ENCODE measurements at places on chromosomes 5 and 9.
A peak's percentile ranks its signal among the peaks of the same experiment; 100 is the strongest.

DNA sequence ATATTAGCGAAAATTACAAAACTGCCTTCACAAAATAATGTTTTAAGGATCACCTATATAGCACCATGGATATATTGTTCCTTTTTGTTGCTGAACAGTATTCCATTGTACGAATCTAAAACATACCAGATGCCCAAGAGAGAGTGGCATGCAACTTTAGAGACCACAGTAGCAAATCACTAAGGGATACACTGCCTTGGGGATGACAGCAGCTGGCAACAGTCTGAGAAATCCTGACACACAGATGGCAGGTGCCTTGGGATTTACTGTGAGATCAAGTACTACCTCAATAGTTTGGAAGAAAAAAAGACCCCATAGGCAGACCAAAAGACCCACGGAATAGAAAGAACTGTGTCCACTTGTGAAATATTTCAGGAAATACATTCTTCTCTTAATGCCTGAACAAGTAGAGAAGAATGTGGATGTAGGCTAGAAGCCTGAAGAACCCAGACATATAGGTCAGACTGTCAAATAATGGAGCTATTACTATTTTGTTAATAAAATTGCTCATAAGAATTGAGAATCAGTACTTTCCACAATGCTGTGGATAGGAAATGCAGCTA lies 53.4 kb downstream of the PLPP1 start:
- no peak for DNase-seq

DNA sequence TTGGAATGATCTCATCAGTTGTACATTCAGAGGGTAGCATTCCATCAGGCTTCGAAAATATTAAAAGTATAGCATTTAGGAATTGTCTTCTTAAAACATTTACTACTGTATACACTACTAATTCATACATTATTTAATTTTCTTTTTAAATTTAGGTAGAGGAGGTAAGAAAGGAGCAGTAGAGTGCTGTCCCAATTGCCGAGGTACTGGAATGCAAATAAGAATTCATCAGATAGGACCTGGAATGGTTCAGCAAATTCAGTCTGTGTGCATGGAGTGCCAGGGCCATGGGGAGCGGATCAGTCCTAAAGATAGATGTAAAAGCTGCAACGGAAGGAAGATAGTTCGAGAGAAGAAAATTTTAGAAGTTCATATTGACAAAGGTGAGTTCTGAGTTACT lies 5.2 kb downstream of the DNAJA1 start:
- DNase-seq, result no peak

DNA sequence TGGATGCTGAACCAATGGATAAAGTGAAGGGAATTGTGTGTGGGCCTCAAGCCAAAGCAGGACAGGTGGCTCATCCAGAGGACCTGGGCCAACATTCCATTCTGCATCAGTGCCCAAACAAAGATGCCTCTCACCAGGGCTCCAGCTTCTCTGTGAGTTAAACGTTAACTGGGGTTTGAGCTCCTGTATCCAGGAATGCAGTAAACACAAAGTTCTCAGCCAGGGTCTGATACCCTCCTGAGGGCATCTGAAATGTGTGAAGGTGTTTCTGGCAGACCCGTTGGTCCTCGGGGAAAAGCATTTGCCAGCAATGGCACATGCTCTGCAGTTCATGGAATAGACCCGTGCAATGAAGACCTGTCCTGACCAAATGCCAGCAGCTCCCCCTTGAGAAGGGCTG lies 33.9 kb upstream of the AOPEP start:
- no peak for DNase-seq

DNA sequence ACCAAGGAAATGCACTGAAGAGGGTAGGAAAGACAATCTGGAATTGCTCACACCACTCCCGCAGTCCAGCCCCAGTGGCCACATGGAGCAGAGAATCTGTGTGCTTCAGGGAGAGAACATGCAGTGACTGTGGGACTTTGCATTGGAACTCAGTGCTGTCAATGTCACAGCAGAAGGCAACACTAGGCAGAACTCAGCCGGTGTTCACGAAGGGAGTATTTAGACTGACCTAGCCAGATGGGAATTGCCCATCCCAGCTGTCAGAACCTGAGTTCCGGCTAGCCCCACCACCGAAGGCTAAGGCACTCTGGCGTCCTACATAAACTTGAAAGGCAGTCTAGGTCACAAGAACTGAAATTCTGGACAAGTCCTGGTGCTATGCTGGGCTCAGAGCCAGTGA lies 139.0 kb downstream of the AGTPBP1 start:
- DNase-seq, result no peak

- DNase-seq, result no peak
These were observed 159.6 kb upstream of the SLC12A2 start for GRCh38 chr5:127923804-127924570.

DNA sequence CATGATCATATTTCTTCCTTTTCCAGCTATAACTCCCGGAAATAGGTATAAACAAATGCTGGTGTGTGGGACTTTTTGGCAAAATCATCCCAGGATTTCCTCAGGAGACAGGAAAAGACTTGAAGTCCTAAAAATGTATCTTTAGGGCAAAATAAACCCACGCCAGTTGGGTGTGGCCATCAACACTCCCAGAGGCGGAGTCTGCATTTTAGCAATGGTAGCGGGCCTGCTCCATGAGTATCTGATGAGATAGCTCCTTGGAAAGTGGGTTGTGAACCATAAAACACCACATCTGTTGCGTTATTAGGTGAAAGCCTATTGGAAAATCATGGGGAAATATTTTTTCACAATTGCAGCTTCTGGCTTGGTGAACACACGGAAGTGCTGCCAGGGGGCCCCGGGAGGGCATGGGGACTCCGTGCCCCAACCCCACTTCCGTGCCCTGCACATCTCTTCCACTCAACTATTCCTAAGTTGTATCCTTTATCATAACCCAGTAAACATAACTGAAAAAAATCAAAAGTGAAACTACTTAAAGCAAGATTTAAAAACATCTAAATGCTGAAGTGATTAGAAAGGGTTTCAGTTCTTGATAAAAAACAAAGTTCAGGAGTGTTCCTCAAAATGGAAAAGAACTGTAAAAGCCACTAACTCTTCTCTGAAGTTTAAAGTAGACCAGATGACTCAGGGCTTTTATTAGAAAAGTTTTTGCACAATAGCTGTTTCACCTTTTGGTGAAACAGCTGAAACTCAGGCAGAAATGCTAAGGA lies 111.2 kb downstream of the LRRC70 start:
- DNase-seq, result no peak

DNA sequence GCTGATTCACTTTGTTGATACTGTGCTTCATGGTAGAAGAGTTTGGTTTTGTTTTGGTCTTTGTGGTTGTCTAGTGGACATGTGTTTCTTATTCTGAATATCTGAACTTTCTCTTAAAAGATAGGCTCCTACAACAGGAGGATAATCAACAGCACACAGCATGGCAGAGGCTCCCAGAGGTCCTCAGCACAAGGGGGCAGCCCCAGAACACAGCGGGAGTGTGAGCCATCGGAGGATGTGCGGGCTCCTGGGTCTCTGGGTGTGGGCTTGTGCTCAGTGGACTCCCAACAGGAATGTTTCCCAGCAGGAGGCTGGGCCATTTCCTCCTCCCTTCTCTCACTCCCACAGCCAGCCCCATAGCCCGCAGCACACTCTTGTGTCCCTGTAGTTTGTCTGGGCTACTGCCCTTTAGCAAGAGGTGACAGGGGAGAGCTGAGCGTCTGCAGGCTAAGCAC lies 164.3 kb upstream of the OTULINL start:
- no peak for DNase-seq

DNA sequence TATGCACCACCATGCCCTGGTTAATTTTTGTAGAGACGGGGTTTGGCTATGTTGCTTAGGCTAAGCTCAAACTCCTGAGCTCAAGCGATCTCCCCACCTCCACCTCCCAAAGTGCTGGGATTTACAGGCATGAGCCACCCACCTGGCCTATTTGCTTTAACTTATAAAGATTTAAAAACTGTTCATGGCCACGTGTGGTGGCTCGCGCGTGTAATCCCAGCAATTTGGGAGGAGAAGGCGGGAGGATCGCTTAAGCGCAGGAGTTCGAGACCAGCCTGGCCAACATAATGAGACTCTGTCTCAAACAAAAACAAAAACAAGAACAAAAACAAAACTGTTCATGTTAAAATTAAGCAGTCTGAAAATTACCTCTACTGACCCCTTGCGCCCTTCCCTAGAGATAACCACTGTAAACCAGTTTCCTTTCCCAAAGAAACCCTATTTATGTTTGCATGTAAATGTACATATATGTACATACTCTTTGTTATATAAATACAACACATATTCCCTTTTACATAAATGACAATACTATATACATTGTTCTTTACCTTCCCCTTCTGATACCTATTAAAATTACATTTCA lies 1.5 kb downstream of the AK6 start:
- DNase-seq, result no peak

- no peak for DNase-seq
These were observed 4.5 kb downstream of the TTC23L start for GRCh38 chr5:34843497-34843896.

DNA sequence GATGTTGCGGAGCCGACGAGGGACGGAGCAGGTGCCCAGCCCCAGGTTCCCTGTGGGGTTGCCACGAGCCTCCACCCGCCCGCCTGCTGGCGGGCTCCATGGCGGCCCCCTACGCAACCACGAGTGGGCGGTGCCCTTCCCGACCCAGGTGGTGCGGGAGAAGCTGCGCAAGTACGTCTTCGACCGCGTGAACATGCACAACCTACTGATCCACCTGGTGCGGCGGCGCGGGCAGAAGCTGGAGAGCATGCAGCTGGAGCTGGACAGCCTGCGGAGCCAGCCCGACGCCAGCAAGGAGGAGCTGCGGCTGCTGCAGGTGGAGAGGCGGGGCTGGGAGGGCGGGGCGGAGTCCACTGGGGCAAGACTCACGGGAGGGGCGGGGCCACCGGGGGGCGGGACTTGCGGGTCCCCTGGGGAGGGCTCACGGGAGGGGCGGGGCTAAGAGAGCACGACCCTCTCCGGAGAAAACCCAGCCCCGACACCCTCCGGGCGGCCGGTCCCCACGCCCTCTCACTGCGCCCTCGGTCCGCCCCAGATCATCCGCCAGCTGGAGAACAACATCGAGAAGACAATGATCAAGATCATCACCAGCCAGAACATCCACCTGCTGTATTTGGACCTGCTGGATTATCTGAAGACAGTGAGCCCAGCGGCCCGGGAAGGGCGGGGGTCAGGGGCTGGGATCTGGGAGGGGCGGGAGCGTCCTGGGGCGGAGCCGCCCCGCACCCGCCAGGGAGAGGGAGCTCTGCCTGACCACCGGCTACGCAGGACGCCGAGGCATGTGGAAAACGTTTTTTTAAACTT lies 3.9 kb downstream of the CCDC183 start:
- DNase-seq, result peak; percentile 89

DNA sequence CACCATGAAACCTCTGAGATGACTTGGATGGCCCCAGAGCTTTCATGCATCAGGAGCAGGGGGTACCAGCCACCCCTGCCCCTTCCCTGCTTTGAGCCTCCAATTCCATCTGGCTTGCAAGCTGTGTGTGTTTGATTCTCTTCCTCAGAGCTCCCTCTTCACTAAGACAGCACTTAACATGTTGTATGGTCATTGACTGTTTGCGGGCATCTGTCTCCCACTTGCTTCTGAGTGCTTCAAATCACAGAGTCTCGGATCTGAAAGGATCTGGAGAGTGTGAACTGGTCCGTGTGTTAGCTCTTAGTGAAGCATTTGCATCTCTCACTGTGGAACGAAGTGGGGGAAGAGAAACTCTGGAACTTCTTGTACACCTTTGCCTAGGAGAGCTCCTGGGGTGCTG lies 7.1 kb upstream of the CPLX2 start:
- no peak for DNase-seq

GRCh38 chr9:79573412-79573923 lies 1.7 kb downstream of the TLE4 start:
- no peak for DNase-seq

DNA sequence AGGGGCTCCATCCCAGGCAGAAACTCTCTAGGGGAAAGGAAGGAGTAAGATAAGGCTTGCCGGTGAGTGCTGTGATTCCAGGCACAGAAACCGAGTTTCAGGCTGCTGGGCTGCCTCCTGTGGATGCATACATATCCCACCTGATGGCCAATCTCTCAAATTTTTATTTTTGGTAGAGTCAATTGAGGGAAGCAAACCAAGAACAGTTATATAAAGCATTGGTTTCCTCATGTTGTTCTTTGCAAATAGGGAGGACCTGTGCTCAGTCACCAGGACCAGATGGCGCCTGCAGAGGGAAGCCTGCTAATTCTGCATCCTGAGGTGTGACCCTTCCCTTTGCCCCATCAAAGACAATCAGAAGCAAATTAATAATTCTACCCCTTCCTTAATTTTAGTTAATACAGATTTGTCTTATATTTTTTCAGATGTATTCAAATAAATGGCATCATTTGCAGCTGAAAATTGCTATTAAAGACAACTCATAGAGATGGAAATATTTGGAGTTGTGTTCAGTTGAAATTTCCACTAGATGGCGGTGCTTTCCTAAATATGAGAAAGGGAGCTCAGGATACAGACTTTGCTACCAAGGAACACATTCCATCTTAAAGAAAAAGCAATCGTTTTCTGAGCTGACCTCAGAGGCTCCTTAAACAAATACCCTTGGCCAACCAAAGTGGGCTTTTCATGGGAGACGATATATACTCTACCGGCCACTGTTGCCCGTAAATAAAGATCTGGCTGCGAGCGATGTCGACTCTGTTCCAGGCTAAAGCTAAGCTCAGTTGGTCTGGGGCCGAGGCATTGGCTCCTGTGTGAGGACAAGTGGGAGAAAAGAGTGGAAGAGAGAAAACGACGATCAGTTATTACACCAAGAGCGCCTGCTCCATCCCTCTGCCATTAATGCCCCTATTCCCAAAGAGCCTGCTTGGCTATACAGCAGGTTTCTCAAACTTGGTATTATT lies 225.7 kb upstream of the KLF9 start:
- DNase-seq, result no peak

DNA sequence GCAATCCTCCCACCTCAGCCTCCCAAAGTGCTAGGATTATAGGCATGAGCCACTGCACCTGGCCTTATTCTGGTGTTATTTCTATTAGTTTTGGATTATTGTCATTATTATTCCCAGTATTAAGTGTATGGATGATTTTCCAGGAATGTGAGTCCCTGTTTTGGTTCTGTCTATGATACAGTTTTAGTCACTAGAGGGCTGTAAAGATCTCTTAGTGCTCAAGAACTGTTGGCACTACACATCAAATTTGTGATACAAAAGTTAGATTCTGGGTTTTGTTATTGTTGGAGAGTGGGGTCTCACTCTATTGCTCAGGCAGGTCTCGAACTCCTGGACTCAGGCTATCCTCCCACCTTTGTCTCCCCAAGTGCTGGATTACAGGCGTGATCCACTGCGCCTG lies 12.1 kb downstream of the CCL28 start:
- no peak for DNase-seq

DNA sequence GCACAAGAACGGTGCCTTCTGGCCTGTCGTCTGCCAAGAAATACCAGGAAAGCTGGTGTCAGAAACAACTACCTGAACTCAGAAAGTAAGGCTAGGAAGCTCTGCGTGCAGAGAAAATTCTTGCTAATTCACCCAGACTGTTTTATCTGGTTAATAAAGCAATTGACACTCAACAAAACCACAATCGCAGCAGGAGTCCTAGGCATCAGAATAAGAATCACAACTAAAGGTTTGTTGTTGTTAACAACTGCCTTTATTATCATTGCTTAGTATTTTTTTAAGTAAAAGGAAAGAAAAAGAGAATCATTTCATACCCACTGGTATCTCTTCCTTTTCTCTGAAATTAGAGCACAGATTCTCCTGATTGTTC lies 3.9 kb upstream of the ISL1 start:
- no peak for DNase-seq

- DNase-seq, result no peak
These were observed 233.6 kb upstream of the EDIL3 start for GRCh38 chr5:84618262-84618661.

GRCh38 chr5:16550316-16550952 lies 66.4 kb downstream of the RETREG1 start:
- DNase-seq, result no peak
